ENCODE measurements at places on chromosomes 4 and X.

DNA sequence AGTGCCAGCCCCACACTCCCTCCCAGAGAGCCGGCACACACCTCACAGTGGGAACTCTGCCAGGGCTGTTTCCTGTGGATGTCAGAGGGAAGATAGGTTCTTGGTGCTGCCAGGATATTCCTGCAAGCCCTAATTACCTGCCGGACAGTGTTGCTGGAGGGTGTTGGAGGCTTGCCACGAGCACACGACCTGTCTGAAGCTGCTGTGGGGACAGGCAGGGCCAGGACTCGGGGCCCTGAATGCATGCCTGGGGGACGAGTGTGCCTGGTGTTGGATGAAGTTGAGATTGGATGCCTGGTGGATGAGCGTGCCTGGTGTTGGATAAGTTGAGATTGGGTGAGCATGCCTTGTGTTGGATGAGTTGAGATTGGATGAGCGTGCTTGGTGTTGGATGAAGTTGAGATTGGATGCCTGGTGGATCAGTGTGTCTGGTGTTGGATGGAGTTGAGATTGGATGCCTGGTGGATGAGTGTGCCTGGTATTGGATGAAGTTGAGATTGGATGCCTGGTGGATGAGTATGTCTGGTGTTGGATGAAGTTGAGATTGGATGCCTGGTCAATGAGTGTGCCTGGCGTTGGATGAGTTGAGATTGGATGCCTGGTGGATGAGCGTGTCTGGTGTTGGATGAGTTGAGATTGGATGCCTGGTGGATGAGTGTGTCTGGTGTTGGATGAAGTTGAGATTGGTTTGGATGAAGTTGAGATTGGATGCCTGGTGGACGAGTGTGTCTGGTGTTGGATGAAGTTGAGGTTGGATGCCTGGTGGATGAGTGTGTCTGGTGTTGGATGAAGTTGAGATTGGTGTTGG lies 23.2 kb upstream of the UVSSA start:
- DNase-seq, result peak; percentile 93

DNA sequence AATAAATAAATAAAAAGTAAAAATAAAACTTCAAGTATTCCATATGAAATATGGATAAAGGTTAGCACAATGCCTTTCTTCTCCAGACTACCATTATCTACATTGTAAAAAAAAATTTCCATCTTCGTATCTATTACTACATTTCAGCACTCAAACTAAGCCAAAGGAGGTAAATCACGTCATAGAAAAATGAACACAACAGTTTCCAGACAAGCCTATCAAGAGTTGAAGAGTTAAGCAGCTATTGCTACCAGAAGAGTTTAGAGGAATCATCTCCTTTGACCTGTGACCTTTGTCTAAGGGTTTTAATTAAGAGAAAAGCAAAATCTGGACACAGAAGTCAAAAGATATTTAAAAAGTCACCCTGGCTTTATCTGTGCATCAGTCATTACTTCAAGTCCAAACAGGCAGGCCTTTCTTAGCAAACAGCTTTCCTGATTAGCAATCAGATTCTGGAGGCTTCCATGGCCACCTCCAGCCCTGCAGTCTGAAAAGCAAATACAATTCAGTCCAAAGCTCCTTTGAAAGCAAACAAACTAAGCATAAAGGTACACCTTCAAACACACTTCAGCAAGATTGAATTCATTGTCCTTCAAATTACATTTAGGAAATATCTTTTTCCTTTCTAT lies 82.2 kb downstream of the APBB2 start:
- DNase-seq, result no peak

DNA sequence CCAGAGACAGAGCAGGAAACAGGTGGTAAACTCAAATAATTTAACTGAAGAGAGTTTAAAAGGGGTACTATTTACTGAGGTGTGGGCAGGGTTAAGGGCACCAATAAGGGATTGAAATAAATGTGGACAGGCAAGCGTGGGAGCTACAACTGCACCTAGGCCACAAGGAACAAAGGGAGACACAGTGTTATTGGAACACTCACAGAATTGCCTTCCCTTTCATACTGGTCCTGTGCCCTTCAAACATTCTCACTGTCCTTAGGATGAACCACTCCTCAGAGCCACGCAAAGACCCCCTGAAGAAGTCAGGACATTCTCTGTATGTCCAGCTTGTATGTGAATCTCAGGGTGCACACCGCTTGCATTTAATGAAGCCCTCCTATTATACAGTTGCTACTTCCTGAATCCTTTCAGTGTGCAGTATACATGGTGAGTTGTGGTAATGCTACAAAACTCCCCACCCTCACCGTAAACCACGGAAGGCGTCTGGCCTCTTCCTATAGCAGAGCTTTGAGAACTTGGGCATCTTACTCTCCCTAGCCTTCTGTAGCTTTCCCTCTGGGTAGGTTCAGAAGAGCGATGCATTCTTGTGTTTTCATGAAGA lies 9.6 kb upstream of the MRPL1 start:
- DNase-seq, result no peak

- peak; percentile 61 for DNase-seq
Observed at GRCh38 chr4:184250795-184251669, 33.4 kb upstream of the ENPP6 start.

DNA sequence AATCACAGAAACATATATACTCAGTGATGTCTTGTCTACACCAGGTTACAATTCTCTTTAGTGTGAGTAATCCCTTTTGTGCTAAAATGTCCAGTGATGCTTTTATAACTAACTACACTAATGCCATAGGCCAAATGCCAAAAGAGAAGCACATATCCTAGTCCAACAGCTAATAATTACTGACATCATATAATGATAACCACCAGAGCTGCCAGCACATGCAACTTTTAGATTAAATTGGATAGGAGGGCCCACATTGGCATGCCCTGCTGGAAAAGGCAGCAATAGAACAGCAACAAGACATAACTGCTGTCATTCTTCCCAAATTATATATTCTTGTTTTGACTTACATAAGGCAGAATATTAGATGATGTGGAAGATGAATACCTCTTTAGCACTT lies 238.8 kb downstream of the KCNIP4 start:
- no peak for DNase-seq

GRCh38 chr4:38757945-38758600 lies 24.7 kb downstream of the TLR10 start:
- peak; percentile 31 for DNase-seq

GRCh38 chrX:49116716-49117115 lies 6.8 kb downstream of the GPKOW start:
- DNase-seq, result no peak

GRCh38 chrX:8313844-8314243 lies 142.8 kb upstream of the VCX2 start:
- no peak for DNase-seq

DNA sequence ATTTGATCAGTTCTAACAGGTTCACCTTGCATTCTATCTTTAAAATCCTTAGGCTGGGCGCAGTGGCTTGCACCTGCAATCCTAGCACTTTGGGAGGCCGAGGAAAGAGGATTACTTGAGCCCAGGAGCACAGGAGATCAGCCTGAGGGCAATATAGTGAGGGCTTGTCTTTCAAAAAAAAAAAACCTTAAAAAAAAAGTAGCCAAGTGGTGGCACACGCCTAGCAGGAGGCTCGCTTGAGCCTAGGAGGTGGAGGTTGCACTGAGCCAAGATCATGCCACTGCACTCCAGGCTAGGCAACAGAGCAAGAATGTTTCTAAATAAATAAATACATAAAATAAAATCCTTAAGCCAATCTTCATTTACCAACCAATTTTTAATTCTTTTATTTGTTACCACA lies 75.6 kb downstream of the PRSS12 start:
- no peak for DNase-seq

DNA sequence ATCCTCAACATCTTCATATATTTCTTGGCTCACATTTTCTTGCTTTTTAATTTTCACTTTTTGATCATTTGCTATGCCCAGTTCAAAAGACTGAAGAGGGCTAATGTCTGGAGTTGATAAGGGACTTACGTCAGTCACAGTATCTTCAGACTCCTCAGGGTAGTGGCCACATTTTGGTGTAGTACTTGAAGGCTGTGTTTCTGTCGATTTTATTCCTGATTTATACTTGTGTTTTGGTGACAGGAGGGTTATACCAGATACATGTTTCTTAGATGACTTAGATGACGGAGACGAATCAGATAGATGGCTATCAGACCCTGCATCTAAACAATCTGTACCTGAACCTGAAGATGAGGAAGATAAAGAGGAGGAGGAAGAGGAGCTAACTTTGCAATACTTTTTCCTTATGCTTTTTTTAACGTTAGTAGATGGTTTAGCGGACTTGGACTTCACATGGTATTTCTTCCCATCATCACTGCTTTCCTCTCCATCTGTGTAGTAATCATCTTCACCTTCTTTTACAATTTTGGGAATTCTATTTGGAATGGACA lies 13.4 kb downstream of the CFAP97 start:
- DNase-seq, result no peak

DNA sequence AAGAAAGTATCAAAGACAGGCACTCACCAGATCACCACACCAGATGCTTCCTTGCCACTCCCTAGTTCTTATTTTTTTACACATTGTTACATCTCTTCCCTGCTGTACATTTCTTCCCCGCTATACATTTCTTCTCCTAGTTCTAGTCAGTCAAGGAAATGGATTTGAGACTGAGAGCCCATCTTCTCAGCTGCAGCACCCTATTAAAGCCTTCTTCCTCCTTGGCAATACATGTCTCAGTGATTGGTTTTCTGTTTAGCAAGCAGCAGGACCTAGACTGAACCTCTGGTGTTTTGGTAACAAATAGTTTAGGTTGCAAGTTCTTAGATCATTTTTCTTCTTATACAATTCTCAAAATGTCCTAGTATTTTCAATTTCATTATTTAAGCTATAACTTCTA lies 35.3 kb upstream of the KLHL8 start:
- DNase-seq, result no peak

DNA sequence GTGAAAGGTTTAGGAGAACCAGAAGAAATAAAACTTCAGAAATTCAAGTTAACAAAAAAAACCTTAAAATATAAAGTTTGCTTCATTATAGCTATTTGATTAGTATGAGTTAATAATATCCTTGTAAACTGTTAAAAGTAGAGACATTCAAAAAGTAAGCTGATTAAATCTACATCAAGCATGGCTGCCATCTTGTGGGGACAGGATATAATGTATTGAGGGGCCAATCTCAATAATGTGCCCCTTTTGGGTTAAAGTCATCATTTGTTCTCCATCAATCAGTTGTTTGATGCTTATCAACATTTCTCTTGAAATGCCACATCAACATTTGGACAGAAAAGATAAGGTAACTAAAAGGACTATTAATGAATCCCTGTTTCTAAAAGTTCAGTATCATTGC lies 4.6 kb upstream of the GRID2 start:
- no peak for DNase-seq

DNA sequence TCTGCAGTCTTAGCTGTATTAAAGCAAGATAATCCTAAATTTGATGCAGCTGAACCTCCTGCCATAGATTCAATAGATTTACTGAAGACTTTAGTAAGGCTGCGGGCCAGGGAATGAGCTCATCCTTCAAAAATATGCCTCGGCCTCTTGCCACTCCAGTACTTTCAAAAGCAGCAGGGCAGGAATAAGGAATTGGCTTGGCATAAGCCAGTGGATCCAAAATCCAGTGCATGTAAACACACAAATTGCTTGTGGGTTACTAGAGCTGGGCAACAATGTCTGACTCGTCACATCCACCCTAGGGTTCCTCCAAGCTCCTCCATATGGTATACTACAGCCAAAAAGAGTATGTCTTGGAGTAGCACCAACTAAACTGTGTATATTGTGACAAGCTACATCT lies 165.0 kb downstream of the AMELX start:
- DNase-seq, result peak; percentile 63

- no peak for DNase-seq
Observed at GRCh38 chr4:56731857-56732256, 50.8 kb upstream of the HOPX start.

GRCh38 chr4:75525910-75526309 lies 11.6 kb downstream of the THAP6 start:
- peak; percentile 7 for DNase-seq

DNA sequence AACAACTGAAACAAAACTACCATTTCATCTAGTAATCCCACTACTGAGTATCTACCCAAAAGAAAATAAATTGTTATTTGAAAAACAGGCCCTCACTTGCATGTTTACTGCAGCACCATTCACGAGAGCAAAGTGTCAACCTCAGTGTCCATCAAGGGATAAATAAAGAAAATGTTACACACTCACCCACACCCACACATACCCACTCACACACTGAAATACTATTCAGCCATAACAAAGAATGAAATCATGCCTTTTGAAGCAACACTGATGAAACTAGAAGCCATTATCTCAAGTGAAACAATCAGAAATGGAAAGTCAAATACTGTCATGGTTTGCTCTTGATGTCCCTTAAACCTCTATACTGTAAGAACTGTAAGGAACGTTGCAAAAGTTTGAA lies 44.8 kb upstream of the CLNK start:
- DNase-seq, result no peak

- DNase-seq, result peak; percentile 79
Observed at GRCh38 chr4:185792384-185793115, 19.4 kb downstream of the SORBS2 start.

- DNase-seq, result no peak
Observed at GRCh38 chr4:62096881-62097280, 896.8 kb downstream of the ADGRL3 start.

DNA sequence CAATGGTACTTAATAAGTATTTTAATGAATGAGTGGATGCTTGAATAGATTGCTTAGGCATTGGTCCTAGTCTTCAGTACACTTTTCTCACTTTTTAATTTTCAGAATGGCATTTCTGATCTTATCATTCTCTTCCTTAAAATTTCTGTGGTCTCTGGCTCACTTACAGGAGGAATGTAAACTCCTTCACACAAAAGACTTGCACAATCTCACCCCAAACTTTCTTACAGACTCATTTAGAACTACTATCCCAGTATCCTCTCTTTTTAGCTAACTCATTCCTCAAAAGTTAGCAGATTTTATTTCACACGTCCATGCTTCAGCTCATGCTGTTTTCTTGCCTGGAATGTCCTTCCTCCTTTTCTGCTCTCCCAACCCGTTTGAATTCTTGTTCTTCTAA lies 350.1 kb downstream of the GRXCR1 start:
- peak; percentile 37 for DNase-seq

GRCh38 chrX:44570522-44570921 lies 27.9 kb upstream of the FUNDC1 start:
- peak; percentile 48 for DNase-seq

DNA sequence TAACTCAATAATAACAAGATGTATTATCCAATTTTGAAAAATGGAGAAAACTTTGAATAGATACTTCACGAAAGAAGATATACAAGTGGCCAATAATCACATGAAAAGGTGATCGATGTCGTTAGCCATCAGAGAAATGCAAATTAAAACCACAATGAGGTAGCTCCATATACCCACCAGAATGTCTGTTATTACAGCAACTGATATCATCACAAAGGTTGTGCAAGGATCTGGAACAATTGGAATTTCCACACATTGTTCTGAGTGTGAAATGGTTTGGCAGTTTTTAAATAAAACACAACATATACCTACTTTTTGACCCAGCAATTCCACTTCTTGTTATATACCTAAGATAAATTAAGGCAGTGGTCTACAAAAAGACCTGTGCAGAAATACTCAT lies 71.7 kb downstream of the IRS4 start:
- no peak for DNase-seq

- no peak for DNase-seq
Observed at GRCh38 chr4:137852326-137852725, 320.0 kb upstream of the PCDH18 start.

Data from M059J (cell line).